A549 treated with ZK216348 at 1 μM for 4 hours (cell line): ENCODE measurements at places on chromosomes 5 and 9. TPM values are rescaled to one million over a fixed set of nuclear protein-coding genes. Genes with fewer than 3 reads are reported as not detected.

Gene ITK
- 0.17 to 0.29 TPM (median 0.26 TPM) in 3 of 5 replicates, not detected in the others for total RNA-seq

Gene SARDH
- total RNA-seq, result 0.11 to 0.16 TPM (median 0.15 TPM) in 3 of 5 replicates, not detected in the others

Gene CAMK4
- not detected in 5 replicates for total RNA-seq

Gene BNC2
- total RNA-seq, result 3.5 to 5.7 TPM (median 5.1 TPM) in 5 replicates

Gene DMRTA1
- total RNA-seq, result 0.63 to 0.88 TPM (median 0.79 TPM) in 5 replicates

Gene ASPN
- total RNA-seq, result not detected in 5 replicates

Gene NUTM2G
- not detected in 5 replicates for total RNA-seq

Gene GABRA6
- not detected in 5 replicates for total RNA-seq

Gene CD14
- 3.0 to 5.1 TPM (median 4.5 TPM) in 5 replicates for total RNA-seq

Gene PCDHGA5
- total RNA-seq, result 0.09 to 0.21 TPM (median 0.18 TPM) in 5 replicates

Gene OR1J2
- not detected in 5 replicates for total RNA-seq

Gene EDIL3
- 0.06 to 0.31 TPM (median 0.19 TPM) in 5 replicates for total RNA-seq
